ENCODE measurements at places on chromosomes 1 and 21. TPM values are rescaled to one million over a fixed set of nuclear protein-coding genes. Genes with fewer than 3 reads are reported as not detected.

DNA sequence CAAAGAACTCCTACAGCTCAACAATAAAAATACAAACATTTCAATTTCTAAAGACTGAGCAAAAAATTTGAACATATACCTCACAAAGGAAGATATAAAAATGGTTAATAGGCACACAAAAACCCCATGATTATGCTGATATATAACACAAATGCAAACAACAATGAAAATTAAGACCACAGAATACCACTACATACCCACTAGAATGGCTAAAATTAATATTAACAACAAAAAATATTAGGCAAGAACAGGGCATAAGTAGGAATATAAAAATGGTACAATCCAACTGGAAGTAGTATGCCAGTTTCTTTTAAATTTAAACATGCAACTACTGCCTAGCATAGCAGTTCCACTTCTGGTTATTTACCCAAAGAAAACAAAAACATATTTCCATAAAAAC lies 77.3 kb downstream of the CDC42BPA start:
- no peak for DNase-seq

DNA sequence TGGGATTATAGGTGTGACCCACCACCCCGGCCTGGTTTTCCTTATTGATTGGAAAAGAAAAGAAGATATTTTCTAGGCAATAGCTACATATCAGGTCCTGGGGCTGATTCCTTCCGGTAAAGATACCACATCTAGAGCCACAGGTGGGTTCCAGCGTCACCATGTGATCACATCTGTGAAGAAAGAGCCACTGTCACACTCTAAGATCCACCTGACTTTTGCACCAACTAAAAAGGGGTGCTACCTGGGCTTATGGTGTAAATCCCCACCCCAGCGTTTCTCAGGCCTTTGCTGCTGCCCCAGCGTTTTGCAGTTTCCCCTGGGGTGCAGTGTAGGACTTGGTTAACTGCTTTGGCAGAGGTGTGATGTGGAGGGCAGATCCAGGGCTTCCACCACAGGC lies 22.3 kb upstream of the PDE9A start:
- no peak for DNase-seq

DNA sequence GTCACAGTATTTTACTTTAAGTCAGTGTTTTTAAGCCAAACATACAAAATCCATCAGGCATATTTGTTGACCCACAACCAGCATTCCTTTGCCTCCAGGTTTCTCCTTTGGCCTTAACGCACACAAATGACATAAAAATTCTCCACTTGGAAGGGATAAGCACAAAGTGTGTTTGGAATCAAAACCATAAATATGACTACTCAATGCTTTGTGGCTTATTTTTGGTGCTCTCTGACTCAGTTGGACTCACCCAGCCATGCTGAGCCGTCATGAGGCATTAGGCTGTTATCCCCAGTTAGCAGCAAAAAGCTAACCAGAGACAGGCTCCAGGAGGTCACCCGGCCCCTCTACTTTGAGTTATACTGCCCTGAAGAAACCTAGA lies 948 bp downstream of the PRUNE1 start:
- no peak for DNase-seq

DNA sequence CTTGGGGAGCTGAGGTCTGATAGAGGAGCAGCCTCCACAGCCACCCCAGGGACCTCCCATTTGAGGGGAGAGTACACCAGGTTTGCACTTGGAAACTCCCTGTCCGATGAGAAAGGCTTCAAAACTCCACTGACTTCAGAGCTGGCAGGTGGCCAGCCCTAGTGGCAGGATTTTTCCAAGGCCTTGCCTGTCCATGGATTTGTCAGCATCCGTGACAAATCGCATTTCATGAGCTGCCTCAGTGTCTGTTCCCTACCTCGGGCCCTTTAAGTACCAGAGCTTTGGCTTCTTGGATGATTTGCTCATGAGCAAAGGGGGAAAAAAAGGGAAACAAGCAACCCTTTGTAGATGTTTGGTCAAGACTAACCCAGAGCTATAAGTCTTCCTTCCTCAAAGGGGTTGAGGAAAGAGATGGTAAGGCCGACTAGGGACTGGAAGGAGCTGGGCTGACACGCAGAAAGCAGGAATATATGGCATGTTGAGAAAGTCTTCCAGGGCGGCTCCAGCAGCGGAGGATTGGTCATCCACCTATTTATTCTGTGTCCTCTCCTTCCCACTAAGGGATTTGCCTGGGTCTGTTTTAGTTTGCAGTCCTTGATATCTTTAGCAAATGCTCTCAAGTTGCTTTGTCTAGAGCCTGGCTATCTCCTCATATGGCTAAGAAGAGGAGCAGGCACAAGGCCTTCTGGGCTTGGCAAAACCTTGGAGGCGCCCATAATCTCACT lies 2.7 kb upstream of the HSPG2 start:
- peak; percentile 78 for DNase-seq

DNA sequence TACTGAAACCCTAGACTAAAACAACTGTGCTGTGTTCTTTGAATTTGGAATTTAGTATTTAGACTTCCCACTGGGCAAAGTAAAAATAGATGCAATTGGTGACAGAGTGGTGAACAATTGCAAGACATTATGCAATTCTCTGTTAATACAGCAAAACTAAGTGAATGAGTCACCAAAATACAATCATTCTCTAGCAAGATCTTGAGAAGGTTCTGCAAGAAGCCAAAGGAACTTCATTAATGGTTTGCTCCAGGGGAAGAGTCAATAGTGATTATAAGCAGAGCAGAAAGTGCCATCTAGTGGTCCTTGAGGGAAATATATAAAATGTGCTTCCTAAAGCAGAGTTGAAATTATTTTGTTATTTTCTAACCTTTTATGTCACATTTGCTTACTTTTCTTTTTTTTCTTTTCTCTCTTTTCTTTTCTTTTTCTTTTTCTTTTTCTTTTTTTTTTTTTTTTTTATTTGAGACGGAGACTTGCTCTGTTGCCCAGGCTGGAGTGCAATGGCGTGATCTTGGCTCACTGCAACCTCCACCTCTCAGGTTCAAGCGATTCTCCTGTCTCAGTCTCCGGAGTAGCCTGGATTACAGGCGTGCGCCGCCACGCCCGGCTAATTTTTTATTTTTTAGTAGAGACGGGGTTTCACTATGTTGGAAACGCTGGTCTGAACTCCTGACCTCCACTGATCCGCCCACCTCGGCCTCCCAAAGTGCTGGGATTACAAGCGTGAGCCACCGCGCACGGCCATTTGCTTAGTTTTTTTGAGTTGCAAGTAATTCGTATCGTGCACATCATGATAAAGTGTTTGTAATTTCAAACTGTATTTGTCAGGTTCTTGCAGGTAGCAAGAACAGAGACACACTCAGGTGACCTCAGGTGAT lies 99.2 kb downstream of the CTH start:
- peak; percentile 96 for DNase-seq

- DNase-seq, result peak; percentile 11
These were observed 50.0 kb upstream of the ZNF648 start for GRCh38 chr1:182111496-182111895.

DNA sequence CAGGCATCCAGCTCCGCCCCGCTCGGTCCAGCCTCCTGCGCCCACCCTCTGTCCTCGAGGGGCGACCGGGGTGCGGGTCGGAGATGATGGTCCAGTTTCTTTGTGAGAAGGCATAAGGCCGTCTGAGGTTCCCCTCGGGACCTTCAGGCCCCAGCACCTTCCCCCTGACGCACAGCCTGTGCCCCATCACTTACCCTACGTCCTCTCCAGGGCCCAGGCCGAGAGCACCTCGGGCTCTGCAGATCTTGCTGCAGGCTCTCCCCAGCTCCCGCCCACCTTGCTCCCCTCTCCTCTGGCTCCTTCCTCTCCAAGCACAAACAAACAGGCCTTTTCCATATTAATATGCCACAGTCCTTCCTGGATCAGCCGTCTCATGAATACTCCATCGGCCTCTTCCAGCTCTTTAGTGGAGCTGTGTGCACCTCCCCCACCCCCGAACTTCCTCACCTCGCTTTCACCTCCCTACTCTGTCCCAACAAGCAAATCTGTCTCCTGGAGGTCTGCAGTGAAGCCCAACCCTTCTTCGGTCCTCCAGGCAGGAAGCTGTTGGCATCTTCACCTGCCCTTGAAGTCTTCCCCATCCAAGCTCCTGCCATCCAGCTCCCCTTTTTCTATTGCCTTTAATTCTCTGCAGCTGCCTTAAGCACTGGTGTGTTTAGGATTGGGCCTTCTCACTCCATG lies 448 bp upstream of the COL9A2 start:
- no peak for DNase-seq

DNA sequence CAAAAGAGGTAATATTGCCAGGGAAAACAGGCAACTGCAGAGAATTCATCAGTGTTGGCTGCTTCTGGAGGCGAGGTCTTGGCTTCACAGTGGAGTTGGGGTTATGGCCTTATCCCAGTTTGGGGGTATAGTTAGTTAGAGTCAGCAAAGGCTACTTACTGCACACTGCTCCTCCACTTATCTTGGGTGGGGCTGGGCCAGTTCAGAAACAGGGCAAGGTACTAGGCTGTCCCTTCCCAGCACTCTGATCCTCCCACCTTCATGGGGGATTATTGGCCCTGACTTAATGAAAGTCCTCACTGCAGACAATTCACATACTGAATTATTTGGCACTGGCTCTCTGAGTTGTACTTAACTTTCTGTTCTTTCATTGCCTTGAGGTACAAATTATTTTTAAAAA lies 189.6 kb downstream of the NRIP1 start:
- no peak for DNase-seq

GRCh38 chr1:77756052-77756754 lies 3.4 kb downstream of the USP33 start:
- no peak for DNase-seq

- no peak for DNase-seq
These were observed 57.6 kb downstream of the SIM2 start for GRCh38 chr21:36756527-36756926.

GRCh38 chr1:31780632-31781031 lies 16.5 kb upstream of the ADGRB2 start:
- DNase-seq, result no peak

- no peak for DNase-seq
These were observed 272.3 kb upstream of the C1orf105 start for GRCh38 chr1:172148213-172148612.

GRCh38 chr1:99964806-99965205 lies 5.0 kb upstream of the SLC35A3 start:
- DNase-seq, result no peak

- DNase-seq, result no peak
These were observed 12.9 kb downstream of the STX12 start for GRCh38 chr1:27785781-27786455.

GRCh38 chr1:41103766-41104165 lies 82.2 kb upstream of the SLFNL1 start:
- DNase-seq, result no peak

DNA sequence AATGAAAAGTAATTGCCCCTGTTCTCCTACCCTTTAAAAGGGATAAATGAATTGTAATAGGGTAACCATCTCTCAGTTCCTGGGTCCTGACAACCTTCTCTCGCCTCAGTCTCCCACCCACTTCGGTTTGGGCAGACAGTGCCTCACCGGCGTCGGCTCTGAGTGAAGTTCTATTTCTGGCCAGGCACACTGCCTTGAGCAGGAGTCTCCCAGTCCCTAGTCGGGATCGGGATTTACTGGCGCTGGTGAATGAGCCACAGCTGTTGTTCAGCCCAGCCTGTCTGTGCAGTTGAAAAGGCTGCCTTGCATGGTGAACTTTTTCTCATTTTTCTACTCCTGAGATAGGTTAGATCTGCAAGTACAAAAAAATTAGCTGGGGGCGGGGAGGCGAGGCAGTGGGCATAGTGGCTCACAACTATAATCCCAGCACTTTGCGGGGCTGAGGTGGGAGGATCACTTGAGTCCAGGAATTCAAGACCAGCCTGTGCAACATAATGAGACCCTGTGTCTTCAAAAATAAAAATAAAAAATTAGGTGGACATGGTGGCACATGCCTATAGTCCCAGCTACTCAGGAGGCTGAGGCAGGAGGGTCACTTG lies 7.4 kb downstream of the PLEKHM2 start:
- DNase-seq, result no peak

DNA sequence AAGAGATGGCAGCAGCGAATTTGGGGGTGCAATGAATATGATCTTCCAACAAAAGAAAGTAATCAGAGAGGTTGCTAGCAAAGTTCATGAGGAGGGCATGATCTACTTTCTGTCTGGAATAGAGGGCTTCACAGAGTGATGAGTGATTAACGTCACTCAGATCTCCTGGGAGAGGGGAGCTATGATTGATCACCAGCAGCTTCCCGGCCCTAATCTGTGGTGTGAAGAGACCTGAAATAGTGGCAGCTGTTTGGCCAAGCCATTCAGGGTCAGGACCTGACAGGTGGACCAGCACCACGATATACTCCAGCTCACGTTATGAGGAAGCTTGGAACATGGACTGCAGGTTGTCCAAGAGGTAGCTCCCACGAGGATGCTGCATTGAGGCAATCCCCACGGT lies 19.9 kb upstream of the TMEM183A start:
- DNase-seq, result no peak

GRCh38 chr1:4976859-4977440 lies 322.5 kb downstream of the AJAP1 start:
- no peak for DNase-seq

DNA sequence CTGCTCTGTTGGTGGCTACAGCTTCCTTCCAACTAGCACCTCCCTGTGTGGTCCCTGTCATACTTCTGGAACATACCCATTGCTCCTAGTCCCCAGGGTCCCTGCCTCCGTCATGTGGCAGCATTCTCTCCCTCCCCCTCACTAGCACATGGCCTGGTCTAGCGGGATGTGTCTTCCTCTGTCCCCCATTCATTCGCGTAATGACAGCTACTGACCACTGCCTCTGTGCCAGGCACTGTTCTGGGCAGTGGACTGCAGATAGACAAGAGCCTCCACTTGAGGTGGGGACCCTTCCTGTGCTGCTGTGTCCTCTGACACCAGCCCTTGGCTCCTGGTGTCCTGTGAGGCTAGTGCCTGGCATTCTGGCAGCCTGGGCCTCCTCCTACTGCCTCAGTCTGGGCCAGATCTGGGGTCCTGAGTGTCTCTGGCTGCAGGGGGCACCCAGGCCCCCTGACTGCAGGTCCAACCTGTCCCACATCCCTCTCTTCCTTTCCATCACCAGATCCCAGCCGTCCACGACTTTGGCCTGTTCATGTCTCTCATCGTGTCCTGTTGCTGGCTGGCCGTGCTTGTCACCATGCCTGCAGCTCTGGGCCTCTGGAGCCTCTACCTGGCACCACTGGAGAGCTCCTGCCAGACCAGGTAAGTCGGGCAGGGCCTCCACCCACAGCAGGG lies 38.1 kb downstream of the DISP3 start:
- no peak for DNase-seq

Gene CCDC181
- 6.7 TPM for total RNA-seq

Gene AXDND1
- not detected for total RNA-seq

Gene FAM163A
- total RNA-seq, result not detected

Gene SPRR2E
- not detected for total RNA-seq

Gene CLDN8
- total RNA-seq, result not detected

Gene SLC22A15
- 0.39 TPM for total RNA-seq

Gene KRTAP12-2
- 1.8 TPM for total RNA-seq

Gene CSF3R
- not detected for total RNA-seq

Gene FOXJ3
- 57.9 TPM for total RNA-seq

Gene SH2D5
- total RNA-seq, result 1.1 TPM

Gene DPT
- total RNA-seq, result not detected
